H4 (cell line): ENCODE measurements at places on chromosomes 13 and 19. TPM values are rescaled to one million over a fixed set of nuclear protein-coding genes. Genes with fewer than 3 reads are reported as not detected.

- DNase-seq, result peak; percentile 78
Observed at GRCh38 chr19:7575434-7576040, 20.1 kb upstream of the CAMSAP3 start.

SYCN gene
- not detected in 2 replicates for total RNA-seq

DNA sequence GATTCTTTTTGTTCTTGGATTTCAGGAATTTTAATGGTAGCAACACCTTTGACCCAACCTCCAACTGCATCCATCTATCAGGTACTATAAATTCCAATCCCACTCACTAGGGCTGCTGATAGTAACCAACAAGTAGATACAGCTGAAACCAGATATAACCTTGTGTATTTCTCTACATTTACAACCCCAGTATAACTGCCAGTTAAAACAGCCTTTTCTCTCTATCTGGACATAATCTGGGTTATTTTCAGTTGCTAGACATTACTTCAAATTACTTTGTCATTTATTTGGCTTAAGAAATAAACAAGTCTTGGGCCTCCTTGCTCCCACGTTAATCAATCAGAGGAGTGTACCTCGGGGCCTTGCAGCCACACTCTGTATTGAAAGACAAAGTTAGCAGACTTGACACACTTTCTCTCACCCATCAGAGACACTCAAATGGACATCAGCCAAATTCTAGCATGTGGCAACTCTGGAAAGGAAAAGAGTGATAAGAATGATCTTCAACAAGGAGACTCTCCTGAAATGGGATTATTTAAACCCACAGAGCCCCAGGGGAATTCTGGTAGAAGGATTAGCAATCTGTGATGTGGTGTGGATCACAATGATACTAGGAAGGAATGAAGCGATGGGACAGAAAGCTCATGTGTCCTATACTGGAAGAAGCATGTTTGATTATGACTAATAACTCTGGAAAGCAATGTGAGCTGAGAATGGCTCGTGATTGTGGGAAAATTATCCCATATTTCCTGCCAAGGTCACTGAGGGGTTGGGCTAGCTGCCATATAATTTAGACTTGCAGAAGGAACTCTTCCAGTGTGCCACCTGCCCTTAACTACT is 157.5 kb downstream of the FLT1 start:
- DNase-seq, result peak; percentile 22

DNA sequence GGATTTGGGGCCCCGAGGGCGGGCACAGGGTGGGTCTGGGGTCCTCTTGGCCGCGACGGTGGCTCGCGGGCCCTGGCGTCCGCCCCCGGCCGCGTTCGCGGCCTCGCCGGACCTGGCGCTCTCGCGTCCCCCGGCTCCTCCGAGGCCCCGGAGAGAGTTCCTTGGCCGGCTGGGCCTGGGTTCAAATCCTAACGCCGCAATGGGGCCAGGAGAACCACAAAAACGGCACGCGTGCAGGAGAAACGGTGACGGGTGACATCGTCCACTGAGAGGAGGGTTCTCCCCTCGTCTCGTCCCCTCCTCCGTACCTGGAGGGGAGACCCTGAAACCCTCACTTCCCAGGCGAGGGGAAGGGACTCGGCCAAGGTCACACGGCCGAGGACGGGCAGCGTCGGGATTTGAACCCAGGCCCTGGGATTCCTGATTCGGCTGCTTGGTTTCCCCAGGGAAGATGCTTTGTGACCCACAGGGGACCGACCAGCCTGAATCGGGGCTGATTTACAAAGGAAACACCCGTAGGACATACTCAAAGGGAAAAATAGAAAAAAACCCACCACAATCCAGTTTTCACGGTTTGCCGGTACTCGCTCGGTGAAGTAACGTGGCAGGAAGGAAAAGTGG is 624 bp downstream of the SAFB start:
- no peak for DNase-seq

FFAR2 gene
- not detected in 2 replicates for total RNA-seq

- DNase-seq, result no peak
Observed at GRCh38 chr13:29039212-29039611, 219.1 kb downstream of the MTUS2 start.

KLK3 gene
- not detected in 2 replicates for total RNA-seq

AMER2 gene
- not detected in 2 replicates for total RNA-seq

DNA sequence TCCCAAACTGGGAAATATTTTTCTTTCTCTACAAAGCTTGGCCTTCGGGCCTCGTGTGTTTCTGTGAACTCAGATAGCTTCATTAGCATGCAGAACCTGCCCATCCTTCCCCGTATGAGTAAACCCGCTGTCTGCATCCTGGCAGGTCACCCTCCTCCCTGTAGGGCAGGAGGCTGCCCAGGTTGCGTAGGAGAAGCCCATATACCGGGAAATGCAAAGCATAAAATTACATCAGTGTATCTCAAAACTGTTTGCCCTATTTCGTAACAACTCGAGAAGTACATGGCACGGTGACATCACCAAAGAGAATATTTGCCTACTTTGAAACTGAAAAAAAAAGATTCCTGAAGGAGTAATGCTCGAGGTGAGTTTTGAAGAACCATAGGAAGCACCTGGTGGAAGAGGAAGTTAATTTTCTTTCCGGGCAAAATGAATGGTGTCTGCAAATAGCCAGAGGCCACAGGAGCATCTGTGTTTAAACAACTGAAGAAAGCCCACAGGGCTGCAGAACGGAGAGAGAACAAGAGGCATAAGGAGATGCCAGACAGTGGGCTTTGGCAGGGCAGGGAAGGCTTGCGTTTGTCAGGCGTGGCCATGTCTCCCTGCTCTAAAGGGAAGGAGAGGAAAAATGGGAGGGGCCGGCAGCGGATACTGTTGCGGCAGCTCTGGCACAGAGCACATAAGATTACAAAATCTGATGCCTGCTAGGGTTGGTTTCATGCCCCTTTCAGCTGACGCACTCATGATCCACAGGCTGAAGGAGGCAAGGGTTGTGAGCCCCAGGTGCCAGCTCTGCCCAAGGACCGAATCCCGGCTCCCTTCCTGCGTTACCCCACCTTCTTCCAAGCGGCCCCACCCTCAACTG is 81.4 kb downstream of the IRS2 start:
- no peak for DNase-seq

GRCh38 chr13:97328222-97328790 is 105.7 kb upstream of the RAP2A start:
- no peak for DNase-seq

- DNase-seq, result peak; percentile 26
Observed at GRCh38 chr13:31629085-31629780, 110.1 kb upstream of the RXFP2 start.

DNA sequence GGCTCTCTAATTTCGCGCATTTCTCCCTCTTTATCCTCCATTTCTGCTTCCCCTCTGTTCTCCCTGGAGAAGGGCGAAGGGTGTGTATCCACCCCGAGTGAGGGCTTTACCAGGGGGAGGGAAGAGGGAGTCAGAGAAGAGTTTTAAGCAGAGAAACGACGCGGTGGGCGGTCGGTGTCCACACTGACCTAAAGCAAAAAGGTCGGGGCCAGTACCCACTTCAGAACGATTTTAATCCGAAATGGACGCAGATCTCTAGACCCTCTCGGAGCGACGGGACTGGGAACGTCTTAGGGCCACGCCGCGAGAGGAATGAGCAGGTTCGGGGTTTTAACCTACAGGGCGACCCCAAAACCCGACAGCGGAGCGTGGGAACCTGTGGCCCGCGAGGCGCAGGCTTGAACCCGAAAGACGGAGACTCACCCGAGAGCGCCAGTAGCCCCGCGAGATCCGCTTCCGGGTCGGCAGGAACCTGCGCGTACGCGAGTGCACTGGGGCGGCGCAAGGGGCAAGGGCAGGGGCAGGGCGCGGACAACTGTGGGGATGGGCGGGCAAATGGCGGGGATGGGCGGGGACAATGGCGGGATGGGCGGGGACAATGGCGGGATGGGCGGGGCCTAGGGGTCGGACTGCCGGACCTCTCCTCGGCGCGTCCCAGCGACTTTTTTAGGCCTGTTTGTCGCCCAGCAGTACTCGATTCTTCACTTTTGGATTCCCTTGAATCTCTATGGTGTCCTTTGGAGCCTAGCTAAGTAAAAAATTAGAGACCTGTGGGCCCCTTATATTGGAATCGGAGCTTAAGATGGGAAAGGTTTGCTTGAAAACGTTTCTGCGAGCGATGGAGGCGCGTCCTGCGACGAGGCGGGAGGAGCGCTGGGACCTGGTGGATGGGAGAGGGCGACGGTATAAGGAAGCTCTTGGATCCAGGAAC is at the start of gene ZNF677:
ZNF677 (minus strand) TSS at position 463 of the 931 bp plus-strand sequence. CDS start 3,323 bp downstream, outside the sequence.
- DNase-seq, result no peak

DNA sequence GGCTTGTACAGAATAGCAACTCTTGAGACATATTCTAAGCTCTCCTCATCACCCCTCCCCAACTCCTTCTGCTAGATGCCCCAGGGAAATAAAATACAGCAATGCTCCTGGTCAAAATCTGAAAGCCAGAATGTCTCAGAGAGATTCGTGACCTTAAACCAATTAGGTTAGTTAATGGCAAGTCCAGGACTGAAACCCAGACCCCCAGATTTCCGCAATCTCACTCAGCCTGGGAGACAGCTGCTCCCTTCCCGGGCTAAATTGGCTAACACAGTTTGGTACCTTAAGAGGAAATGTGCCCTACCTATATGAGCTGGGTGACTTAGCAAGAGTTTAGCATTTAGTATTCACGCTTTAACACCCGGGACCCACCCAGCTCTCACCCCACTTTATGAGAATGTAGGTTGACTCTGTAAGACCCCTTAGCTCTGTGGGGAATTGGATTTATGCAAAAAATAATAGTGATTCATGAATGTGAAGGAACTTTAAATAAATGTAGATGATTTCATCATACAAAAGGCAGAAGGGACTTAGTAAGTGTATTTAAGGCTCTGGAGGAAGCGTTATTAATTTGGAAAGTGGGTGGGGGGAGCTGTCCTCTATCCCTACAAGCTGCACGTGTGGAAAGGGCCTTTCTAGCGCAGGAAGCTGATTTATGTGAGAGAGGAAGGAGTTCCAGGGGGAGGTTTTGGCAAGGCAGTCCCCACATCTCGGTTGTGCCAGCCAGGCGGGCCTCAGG is 1.1 kb downstream of the DLEU7 start:
- no peak for DNase-seq
